ENCODE measurements at places on chromosomes 5 and 9.

DNA sequence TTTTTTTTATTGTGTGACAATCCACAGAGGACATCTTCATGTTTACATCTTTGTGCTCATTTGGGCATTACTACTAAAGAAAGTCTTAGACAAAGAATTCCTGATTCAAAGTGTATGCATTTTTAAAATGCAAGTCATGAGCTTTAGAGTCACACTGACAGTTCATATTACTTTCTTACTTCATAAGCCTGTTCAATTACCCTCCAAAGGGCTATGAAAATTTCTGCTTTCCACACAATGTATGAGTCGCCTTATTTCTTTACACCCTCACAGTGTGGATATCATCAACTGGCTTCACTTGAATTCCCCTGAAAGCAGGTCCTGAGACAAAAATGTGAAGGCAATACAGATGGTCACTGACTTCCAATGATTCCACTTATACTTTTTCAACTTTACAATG lies 280.4 kb upstream of the PTGER4 start:
- DNase-seq: no peak
- H3K4me3 ChIP-seq: no peak overlapping the region
- H3K4me1 ChIP-seq: peaks cover 8% of the 10 kb centered on the region
- no peaks in the 10 kb centered on the region for H3K27me3 ChIP-seq
- no peaks in the 10 kb centered on the region for H3K36me3 ChIP-seq

GRCh38 chr9:7707934-7708333 lies 91.6 kb downstream of the DMAC1 start:
- no peak overlapping the region for H3K27ac ChIP-seq
- no peak for DNase-seq
- H3K36me3 ChIP-seq: no peaks in the 10 kb centered on the region
- H3K4me3 ChIP-seq: no peak overlapping the region
- no peaks in the 10 kb centered on the region for H3K27me3 ChIP-seq

DNA sequence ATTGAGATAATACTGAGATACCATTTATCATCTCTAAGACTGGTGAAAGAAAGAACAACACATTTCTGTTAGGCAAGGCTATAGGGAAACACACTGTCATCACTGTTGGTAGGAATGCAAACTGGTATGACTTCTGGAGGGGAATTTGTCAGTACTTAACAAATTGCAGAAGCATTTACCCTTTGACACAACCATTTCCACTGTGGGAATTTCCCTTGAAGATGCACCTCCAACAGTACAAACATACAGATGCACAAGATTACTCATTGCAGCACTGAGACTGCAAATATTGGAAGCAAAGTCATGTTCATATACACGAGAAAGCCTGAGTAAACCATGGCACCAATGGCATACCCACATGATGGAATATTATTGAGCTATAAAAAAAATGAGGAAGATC lies 17.6 kb downstream of the GM2A start:
- H3K36me3 ChIP-seq: peaks cover 39% of the 10 kb centered on the region
- H3K4me3 ChIP-seq: no peak overlapping the region
- H3K4me1 ChIP-seq: no peaks in the 10 kb centered on the region
- H3K27ac ChIP-seq: no peak overlapping the region
- no peak for DNase-seq

- peak overlapping the region; percentile 74 for H3K27ac ChIP-seq
- H3K4me3 ChIP-seq: no peak overlapping the region
- H3K36me3 ChIP-seq: no peaks in the 10 kb centered on the region
- H3K4me1 ChIP-seq: peaks cover 52% of the 10 kb centered on the region
- H3K27me3 ChIP-seq: no peaks in the 10 kb centered on the region
These were observed 2.1 kb downstream of the SYNPO start for GRCh38 chr5:150642567-150642927.

GRCh38 chr5:177378884-177379883 lies 5.0 kb upstream of the SLC34A1 start:
- H3K27me3 ChIP-seq: peaks cover 35% of the 10 kb centered on the region
- H3K4me3 ChIP-seq: no peak overlapping the region
- DNase-seq: no peak
- no peaks in the 10 kb centered on the region for H3K4me1 ChIP-seq

- no peak for DNase-seq
- H3K4me1 ChIP-seq: no peaks in the 10 kb centered on the region
- H3K27ac ChIP-seq: no peak overlapping the region
- H3K4me3 ChIP-seq: no peak overlapping the region
- H3K36me3 ChIP-seq: no peaks in the 10 kb centered on the region
These were observed 18.6 kb upstream of the PITX1 start for GRCh38 chr5:135052511-135053145.

GRCh38 chr9:81822301-81822865 lies 105.8 kb upstream of the SPATA31D4 start:
- H3K27me3 ChIP-seq: no peaks in the 10 kb centered on the region
- H3K36me3 ChIP-seq: no peaks in the 10 kb centered on the region
- no peaks in the 10 kb centered on the region for H3K4me1 ChIP-seq
- no peak for DNase-seq
- H3K4me3 ChIP-seq: no peak overlapping the region

GRCh38 chr9:84067821-84068220 lies 87.2 kb downstream of the RMI1 start:
- H3K27me3 ChIP-seq: no peaks in the 10 kb centered on the region
- H3K36me3 ChIP-seq: no peaks in the 10 kb centered on the region
- H3K27ac ChIP-seq: no peak overlapping the region
- no peak for DNase-seq
- no peak overlapping the region for H3K4me3 ChIP-seq
- no peaks in the 10 kb centered on the region for H3K4me1 ChIP-seq

GRCh38 chr5:41621420-41621819 lies 111.0 kb upstream of the PLCXD3 start:
- no peaks in the 10 kb centered on the region for H3K36me3 ChIP-seq
- no peak for DNase-seq
- no peak overlapping the region for H3K4me3 ChIP-seq
- H3K27ac ChIP-seq: no peak overlapping the region
- H3K27me3 ChIP-seq: no peaks in the 10 kb centered on the region

DNA sequence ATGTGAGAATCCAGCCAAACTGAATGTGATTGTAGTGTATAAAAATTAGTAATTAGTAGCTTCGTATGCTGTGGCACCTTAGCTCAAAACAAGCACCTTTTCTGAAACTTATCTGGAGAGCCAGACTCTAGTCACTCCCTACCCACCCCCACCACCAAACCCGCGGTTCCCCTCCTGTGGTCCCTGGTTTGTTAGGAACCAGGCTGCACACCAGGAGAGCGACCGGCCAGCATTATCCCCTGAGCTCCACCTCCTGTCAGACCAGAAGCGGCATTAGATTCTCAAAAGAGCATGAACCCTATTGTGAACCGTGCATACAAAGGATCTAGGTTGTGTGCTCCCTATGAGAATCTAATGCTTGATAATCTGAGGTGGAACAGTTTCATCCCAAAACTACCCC lies 498.6 kb downstream of the CHSY3 start:
- H3K27me3 ChIP-seq: no peaks in the 10 kb centered on the region
- no peaks in the 10 kb centered on the region for H3K36me3 ChIP-seq
- H3K27ac ChIP-seq: no peak overlapping the region
- DNase-seq: no peak

DNA sequence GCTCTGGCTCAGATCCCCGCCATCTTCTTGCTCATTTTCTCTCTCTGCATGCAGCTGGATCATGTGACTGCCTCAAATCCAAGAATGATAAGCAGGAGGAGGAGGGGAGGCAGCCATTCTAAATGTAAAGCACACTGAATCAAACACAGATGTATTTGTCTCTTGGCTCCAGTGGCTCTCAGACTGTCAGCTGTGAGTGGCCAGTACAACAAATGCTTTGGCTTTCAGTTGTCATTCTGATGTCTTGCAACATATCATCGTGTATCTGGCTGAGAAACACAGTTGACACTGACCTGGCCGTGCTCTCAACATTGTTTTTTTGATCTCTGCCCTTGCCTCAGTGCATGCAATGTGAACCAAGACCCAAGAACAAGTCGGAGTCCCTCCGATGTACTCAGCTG lies 233.1 kb downstream of the ADAMTSL1 start:
- DNase-seq: no peak
- peaks cover 4% of the 10 kb centered on the region for H3K4me1 ChIP-seq
- no peak overlapping the region for H3K4me3 ChIP-seq
- H3K27me3 ChIP-seq: no peaks in the 10 kb centered on the region

DNA sequence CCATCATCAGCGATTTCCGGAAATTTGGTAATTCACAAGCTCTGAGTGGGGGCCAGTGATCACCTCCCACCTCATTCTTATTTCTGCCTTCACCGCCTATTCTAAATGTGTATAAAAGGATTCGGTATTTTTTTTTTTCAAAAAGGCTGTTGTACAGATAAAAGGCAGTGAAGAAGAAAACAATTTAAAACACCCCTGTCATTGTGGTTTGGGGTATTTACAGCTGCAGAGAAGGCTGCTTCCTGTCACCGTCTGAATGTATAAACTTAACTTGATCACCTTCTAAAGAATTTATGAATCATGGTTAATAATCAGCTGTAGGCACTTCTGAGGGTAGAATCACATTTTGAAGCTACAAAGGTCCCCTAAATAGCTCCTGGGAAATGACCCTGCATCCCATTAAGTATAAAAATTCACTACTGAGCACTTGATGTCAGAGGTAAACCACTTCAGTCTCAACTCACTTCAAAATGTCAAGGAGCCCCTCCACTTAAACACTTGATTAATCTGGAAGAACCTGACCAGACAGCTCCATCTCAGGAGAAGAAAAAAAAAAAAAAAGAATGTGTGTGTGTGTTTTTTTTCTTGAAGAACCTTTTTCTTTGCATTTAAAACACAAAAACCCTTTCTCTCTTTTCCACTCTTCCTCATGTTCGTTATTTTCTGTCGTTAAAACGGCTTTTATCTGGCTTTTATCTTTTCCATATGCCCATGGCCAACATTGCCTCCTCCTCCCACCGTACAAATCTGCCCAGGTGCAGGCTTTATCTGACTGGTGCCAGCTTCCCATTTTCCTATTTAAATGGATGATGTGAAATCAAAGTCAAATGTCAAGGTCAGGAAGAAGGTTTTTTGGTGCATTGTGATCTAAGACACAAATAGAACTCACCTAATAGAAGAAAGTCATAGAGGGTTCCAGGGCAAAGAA lies 291.2 kb downstream of the IRX1 start:
- H3K36me3 ChIP-seq: no peaks in the 10 kb centered on the region
- no peaks in the 10 kb centered on the region for H3K27me3 ChIP-seq
- DNase-seq: no peak
- no peaks in the 10 kb centered on the region for H3K4me1 ChIP-seq
- H3K4me3 ChIP-seq: no peak overlapping the region

DNA sequence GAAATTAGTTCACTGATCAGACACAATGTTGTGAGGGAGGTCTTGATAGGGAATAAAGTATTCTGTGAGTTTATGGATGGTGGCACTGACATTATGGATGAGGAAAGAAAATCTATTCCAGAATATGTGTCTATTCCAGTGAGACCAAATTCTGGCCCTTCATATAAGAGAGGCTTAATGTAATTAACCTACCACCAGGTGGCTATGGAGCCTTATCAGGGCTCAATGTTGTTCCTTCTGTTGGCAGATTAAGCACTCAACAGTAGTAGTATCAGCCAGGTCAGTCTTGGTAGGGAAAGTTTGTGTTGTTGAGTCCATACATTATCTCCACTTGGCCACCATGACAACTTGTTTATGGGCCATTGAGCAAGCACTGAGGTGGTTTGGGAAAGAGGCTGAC lies 41.7 kb upstream of the BARX1 start:
- no peak overlapping the region for H3K27ac ChIP-seq
- H3K4me3 ChIP-seq: no peak overlapping the region
- no peaks in the 10 kb centered on the region for H3K36me3 ChIP-seq
- no peaks in the 10 kb centered on the region for H3K4me1 ChIP-seq
- no peaks in the 10 kb centered on the region for H3K27me3 ChIP-seq

GRCh38 chr9:126696401-126697145 lies 82.8 kb downstream of the LMX1B start:
- no peaks in the 10 kb centered on the region for H3K4me1 ChIP-seq
- no peak overlapping the region for H3K4me3 ChIP-seq
- no peaks in the 10 kb centered on the region for H3K36me3 ChIP-seq
- H3K27ac ChIP-seq: no peak overlapping the region
- no peaks in the 10 kb centered on the region for H3K27me3 ChIP-seq

DNA sequence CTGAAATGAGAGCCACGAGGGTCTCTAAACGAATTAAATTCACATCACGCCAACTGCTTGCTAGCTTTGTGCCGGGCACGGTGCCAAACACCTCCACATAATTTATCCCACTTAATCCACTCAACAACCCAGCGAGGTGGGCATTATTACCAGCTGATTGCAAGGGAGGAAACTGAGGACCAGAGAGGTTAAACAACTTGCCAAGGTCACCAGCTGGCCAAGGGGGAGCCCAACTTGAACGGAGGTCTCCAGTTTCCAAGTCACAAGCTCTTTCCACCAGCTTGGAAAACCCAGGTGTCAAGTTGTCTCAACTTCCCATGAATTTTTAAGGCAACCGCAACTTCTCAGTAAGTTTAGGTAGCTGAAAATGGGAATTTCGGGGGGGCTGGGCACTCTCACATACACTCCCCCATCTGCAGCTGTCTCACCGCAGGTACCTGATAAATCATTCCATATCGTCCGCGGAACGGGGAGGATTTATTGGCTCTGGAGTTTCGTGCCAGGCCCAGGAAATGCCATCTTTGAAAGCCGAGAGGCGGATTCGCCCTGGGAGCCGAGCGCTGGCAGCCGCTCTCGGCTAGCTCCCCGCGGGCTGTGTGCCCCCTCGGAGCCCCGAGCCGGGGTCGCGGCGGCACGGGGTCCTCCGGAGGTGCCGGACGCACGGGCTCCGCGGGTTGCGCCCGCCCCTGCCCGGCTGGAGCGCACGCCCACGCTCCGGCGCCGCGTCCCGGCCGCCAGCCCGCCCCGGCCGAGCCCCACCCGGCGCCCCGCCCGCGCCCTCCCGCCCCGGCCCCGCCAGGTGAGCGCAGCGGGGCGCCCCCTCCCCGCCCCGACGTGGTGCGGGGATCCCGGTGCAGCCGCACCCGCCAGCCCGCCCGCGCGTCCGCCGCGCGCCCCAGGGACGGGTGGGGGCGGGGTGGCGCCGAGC lies 617 bp downstream of the PTPN3 start:
- peaks cover 93% of the 10 kb centered on the region for H3K27me3 ChIP-seq
- no peak overlapping the region for H3K27ac ChIP-seq
- no peaks in the 10 kb centered on the region for H3K4me1 ChIP-seq
- H3K36me3 ChIP-seq: no peaks in the 10 kb centered on the region

DNA sequence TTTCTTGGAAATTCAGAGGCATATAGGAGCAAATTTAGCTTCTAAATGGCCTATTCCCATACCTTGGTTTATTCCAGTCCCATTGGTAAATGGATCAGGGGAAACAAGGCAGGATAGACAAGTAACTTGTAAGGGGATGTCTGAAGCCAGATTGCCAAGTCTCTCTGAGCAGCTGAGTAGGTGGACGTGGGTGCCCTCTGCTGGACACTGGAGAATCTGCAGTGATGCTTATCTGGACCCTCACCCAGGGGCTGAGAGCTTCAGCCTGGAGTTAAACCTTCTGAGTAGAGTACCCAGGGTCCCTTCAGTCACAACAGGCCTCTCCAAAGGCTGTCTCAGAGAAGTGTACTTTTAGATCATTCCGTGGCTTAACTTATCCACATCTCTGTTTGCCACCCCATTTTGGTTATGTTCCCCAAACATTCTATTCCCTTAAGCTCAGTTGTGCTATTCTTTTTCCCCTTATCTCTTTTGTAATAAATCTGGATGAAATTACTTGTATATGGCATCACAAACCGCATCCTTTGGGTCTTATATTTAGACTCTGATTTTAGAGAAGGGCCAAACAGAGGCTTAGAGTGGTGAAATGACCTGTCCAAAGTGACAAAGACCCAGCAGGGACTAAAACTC lies 218.3 kb upstream of the GLRA1 start:
- no peaks in the 10 kb centered on the region for H3K36me3 ChIP-seq
- H3K4me1 ChIP-seq: no peaks in the 10 kb centered on the region
- no peak overlapping the region for H3K27ac ChIP-seq
- no peak overlapping the region for H3K4me3 ChIP-seq
- no peak for DNase-seq
- no peaks in the 10 kb centered on the region for H3K27me3 ChIP-seq
